Activated CD4-positive, alpha-beta T cell treated with anti-CD3 and anti-CD28 coated beads for 1 hour (primary cell): ENCODE measurements at places on chromosomes 4 and X.

GRCh38 chr4:23857367-23857959, 32.4 kb downstream of the PPARGC1A start:
- no peak for DNase-seq

GRCh38 chr4:150082241-150082640, 4.0 kb downstream of the DCLK2 start:
- no peak for DNase-seq

DNA sequence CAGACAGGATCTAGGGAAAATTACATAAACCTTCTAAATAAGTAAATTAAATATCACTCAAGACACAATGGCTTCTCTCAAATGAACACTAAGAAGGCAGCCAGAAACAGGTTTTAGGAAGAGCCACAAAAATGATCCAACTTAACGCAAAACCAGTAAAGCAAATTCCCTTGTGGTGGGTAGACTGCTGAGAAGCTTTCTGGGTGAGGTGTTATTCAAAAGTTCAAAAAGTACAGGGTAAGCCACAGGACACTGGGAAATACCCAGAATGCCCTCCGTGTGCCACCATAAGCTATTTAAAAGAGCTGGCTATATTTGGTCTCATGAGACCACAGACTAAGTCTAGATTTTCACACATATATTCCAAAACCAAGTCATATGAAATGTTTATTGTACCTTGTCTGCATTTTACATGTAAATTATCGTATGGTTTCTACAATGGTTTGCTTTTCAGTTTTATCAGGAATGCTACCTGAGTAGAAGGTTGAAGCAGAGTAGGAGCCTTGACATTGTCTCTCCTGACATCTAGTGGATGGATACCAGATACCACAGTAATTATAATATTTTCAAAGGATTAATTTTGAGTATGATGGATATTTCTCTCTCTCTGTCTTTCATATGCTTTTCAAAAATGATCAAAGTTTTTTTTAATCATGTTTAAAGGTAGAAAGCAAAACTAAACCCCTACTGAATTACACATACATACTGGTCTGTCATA, 109.3 kb upstream of the KLHL13 start:
- no peak for DNase-seq

- DNase-seq = no peak
These were observed 279.0 kb downstream of the ARAP2 start for GRCh38 chr4:35965300-35965699.

DNA sequence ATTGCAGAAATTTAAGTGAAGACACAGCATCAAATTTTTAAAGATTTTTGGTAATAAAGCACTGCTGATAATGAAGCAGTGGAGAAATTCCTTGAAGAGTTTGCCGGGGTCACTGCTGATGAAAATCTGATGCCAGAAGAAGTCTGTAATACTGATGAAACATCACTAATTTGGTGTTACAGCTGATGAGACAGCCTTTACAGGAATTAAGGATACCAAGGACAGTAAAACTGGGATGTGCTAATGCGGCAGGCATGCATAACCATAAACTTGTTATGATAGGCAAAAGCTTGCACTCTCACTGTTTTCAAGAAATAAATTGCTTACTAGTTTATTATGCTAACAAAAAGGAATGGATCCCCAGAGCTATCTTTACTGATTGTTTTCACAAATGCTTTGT, 52.9 kb upstream of the VEGFC start:
- no peak for DNase-seq

DNA sequence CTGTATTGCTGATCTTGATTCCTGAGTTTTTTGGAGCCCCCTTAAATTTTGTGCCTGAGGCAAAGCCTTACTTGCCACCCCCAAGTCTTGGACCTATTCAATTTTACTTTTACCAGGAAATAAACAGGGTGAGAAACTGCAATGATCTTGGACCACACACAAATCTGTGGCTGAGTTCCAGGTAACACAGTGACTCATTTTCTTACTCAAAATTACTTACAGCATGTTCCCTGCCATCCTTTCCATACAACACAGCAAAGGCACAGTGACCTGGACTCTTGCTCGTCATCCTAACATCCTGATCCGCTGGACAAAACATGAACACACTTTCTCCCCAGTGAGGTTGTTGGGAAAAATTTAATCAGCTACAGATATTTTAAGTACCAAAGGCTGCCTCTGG, 60.7 kb upstream of the S100G start:
- DNase-seq = no peak

- DNase-seq = no peak
These were observed 908 bp upstream of the TLR6 start for GRCh38 chr4:38857354-38858096.

- DNase-seq = no peak
These were observed 33.0 kb downstream of the TFDP3 start for GRCh38 chrX:133185119-133185518.

DNA sequence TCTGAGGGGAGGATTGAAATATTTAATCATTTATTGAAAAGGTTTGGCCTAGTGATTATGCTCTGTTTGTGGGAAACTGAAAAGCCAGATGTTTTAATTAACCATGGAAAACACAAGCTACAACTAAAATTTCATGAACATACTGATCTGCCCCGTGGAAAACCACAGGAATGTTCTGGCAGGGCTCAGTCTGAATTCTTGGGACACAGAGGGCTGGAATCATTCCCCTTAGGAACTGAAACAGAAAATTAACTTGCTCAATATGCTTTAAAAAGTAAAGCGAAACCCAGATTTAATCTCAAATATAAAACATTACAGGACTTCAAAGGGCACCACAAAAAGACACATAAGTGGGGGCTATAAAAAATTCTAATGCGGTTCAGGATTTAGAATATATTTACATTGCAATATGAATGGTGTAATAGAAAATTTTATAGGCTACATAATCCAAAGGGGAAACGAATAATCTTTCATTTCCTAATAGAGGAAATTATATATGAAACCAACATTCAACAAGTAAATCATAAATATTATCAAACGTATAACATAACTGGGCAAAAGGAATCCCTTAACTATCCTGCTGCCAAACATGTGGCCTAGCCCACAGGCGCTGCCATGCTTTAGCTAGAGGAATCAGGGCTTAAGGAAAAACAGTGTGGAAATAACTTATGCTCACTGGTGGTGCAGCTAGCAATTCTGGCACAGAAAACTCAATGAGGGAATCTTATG, 70.9 kb downstream of the APBB2 start:
- no peak for DNase-seq

DNA sequence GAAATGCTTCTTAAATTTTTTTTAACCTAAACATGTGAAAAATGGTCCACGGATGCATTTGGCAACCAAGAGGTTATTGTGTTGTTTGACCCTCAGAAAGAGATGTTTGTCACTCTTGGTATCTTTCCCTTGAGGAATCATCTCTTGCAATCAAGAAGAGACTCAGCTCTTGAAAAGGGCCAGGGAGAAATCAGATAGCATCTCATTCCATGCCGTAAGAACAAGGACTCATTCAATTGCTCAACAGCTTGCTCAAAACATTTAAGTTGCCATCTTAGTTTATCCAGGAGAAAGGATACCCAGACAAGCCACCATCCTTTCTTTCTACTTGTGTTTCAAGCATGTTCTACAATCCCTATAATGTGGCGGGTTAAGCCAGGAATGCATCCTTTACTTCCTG, 209.5 kb upstream of the LNX1 start:
- no peak for DNase-seq

GRCh38 chr4:94582517-94582916, 130.8 kb downstream of the PDLIM5 start:
- no peak for DNase-seq

GRCh38 chr4:168028568-168028967, 63.8 kb upstream of the ANXA10 start:
- DNase-seq = no peak

- DNase-seq = no peak
These were observed 27.1 kb upstream of the HGFAC start for GRCh38 chr4:3414421-3415279.

DNA sequence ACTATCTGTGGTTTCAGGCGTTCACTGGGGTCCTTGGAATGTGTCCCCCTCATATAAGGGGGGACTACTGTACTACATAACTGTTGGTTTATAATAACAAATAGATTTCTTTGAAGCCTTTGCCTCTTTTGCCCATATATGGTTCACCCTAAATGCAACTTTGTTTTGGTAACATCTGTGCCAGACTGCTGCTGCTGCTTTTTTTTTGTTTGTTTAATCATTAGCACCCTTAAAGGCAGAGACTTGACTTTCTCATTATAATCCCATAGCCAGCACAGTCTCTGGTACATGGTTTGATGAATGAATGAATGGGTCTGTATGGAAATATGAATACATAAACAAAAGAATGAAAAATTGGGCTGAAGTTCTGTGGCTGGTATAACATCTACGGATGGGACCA, 80.2 kb upstream of the LHFPL1 start:
- no peak for DNase-seq

- no peak for DNase-seq
These were observed 28.1 kb downstream of the CASP6 start for GRCh38 chr4:109675181-109675580.

DNA sequence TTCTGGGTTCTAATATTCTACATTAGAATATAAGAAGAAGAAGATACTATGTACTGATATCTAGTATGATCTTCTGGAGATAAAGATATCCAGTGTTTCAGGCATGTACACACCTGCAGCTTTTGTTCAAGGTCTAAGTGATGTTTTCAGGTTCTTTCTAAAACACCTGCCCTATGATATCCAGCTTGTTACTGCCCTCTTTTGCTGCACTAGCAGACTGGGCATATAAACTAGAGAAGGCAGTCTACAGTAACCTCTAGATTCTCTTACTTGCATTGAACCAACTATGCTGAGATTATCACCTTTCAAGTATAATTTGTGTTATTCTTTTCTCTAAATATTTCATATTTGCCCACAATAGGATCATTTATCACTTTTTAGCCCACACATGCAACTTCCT, 1.9 kb upstream of the FRYL start:
- no peak for DNase-seq

GRCh38 chr4:169137558-169137920, 127.5 kb upstream of the CBR4 start:
- no peak for DNase-seq

DNA sequence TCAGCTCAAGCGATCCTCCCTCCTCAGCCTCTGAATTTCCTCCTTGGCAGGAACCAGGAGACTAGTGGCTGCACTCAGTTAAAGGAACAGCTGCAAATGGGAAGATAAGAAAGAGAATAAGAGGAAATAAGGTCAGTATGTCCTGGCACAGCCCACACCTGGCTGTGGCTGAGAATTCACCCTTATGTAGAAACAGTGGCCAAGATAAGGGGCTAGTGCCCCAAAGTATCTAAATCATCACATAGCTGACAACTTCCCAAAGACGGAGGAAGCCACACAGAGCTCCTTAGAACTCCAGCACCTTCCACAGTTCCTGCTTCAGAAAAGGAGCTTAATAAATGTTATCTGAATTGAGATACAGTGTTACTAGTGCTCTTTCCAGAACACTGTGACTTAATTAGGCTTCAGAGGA, 2.3 kb upstream of the CHIC2 start:
- DNase-seq = no peak

DNA sequence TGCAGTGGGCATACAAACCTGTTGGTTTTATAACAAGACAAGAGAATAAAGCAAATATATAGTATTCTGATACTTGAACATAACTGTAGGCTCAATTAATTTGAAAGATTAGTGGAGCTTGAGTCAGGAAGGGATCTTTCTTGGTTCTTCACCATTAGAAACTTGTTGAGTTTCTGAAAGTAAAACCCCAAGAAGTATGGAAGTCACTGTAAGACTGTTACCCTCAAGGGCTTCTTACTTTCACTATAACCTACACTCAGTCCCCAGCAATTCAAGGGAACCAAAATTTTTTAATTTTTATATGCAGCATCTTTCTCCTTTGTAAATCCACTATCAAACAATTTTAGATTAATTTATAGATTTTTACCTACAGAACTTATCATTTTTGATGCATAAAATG, 2019.2 kb upstream of the ADGRL3 start:
- no peak for DNase-seq

DNA sequence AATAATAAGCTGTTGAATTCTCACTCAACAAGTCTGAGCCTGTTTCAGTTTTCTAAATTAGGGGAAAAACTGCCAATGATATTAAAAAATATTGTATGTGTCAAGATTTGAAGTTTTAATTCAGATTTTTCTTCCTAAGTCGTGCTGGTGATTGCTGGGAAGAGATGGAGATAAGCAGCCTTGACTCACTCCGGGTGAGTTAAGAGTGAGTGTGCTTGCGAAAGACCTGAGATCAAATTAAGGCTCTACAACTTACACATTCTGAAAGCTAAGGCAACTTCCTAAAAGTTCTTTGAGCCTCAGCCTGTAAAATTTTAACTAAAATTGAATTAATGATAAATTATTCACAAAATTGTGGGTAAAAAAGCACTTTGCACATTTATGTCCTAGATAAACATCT, 1441.2 kb downstream of the PCDH7 start:
- DNase-seq = no peak
